ENCODE measurements at places on chromosomes 5 and 9.

DNA sequence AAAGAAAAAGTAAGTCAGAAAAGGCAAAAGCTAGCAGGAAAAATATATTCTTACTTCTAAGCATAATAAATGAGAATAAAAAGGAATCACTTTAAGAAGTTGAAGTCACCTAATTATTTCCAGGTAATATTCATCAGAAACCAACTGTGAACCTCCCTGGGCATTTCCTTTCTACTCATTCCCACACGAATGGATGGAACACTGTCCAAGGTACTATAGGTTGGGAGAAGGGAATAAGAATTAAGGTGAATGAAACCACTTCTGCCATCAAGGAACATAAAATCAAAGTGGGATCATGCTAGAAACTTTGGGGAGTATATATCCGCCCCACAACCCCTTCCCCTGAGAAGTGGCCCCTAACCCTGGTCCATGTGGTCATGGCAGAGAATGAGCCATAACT lies 41.6 kb downstream of the PRELID2 start:
- no peak for DNase-seq

- no peak for DNase-seq
Observed at GRCh38 chr5:147465747-147466146, 44.1 kb downstream of the DPYSL3 start.

DNA sequence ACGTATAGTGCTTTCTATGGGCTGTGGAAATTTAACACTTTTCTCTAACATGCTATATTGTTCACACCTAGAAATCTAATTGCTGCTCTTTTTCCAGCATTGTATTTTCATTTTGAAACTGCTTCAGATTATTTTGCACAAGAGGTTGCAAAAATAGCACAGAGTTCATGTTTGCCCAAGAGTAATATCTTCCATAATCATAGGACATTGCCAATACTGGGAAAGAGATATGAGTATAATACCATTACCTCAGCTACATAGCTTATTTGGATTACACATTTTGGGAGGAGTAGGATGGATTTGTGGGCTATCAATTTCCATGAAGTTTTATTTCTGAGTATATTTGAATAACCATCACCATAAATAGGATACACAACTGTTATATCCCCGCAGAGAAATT lies 717.1 kb downstream of the CDH9 start:
- no peak for DNase-seq

DNA sequence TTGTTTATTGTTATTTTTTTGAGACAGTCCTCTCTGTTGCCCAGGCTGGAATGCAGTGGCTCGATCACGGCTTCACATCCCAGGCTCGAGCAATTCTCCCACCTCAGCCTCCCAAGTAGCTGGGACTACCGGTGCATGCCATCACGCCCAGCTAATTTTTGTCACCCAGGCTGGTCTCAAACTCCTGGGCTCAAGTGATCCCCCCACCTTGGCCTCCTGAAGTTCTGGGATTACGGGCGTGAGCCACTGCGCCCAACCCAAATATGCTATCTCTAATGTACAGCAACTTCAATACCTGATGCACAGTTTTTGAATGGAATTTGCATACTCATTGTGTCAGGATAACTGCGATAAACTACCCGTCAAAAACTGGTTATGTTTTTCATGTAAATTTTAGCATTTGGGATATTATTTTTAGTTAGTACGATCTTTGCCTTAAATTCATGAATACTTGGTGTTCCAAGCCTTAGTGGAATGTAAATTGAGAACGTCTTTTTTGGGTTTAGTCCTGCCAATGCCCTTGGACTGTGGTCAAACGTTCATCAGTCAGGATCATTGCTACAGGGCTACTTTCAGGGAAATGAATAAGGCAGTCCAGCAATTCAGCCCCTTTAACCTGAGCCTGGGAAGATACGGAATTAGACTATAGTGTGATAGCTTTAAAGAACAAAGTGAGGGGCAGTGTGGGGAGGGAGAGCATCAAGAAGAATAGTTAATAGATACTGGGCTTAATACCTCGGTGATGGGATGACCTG lies 4.4 kb downstream of the UGCG start:
- DNase-seq = no peak

DNA sequence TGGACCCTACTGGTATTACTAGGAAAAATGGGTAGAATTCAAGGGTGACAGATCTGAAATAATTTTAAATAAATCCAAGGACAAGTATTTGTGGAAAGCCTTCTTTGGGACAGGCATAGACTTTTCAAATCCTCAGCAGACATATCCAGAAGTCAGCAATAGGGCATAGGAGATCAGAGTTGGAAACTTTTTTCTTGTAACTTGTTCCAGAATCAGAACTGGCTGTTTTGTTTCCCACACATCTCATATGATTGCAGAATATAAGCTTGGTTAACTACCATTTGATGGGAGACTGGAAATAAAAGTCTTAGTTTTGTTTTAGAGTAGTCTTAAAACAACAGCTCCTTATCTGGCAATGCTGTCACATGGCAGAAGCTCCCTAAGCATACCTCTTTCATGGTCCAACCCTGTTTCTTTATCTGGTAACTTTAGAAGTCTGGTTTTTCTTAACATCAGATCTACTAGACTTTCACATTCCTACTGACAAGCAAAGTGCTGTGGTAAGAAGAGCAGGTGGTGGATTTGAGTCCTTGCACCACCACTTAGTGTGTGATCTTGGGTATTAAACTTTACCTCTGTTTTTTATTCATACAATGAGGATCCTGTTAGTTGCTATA lies 25.1 kb downstream of the XRCC4 start:
- no peak for DNase-seq

DNA sequence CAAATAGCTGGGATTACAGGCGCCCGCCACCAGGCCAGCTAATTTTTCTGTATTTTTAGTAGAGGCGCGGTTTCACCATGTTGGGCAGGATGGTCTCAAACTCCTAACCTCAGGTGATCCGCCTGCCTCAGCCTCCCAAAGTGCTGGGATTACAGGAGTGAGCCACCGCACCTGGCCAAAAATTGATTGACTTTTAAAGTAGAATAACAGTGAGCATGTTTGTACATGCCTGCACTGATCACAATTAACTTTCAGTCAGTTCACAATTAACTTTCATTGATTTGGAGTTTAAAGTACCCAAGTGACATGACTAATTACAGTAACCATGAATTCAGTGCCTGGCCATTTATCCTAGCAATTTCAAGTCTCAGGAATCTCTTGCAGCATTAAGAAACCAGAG lies 61.3 kb downstream of the ANKH start:
- no peak for DNase-seq

- DNase-seq = no peak
Observed at GRCh38 chr9:133702798-133703590, 35.2 kb downstream of the SARDH start.

- DNase-seq = no peak
Observed at GRCh38 chr9:74497748-74498620, 849 bp downstream of the RORB start.

- no peak for DNase-seq
Observed at GRCh38 chr9:90684736-90685135, 42.1 kb upstream of the DIRAS2 start.

DNA sequence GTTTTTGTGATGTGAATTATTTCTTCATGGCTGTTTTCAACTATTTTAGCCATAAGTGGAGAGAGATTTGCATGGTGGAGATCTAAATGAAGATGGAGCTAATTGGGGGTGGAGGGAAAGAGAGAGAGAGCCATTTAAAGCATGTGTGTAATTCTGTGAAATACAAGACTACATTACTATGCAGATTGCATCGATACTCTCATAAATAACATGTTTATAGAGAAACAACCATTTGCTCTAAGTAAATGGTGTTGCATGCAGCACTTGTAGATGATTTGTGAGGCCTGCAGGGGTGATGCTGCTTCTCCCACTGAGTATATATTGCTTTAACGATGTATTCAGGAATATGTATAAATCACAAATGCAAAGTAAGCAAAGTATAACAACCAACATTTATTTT lies 270.2 kb upstream of the RIOK2 start:
- no peak for DNase-seq

DNA sequence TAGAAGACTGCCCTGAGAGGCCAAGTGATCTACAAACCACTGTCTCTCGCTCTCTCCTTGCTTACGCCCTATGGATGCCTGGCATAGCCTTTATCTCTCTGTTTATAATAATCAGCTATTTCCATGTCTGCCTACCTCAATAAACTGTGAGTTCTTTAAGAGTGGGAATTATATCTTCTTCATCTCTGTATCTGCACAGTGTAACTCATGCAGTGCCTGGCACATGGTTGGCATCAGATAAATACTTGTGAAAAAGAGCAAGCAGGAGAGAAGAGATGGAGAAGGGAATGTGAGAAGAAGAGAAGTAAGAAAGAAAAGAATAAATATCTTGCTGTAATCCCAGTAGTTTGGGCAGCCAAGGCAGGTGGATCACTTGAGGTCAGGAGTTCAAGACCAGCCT lies 94.6 kb upstream of the TNPO1 start:
- DNase-seq = no peak

- no peak for DNase-seq
Observed at GRCh38 chr9:112487799-112488340, 1.2 kb downstream of the KIAA1958 start.

DNA sequence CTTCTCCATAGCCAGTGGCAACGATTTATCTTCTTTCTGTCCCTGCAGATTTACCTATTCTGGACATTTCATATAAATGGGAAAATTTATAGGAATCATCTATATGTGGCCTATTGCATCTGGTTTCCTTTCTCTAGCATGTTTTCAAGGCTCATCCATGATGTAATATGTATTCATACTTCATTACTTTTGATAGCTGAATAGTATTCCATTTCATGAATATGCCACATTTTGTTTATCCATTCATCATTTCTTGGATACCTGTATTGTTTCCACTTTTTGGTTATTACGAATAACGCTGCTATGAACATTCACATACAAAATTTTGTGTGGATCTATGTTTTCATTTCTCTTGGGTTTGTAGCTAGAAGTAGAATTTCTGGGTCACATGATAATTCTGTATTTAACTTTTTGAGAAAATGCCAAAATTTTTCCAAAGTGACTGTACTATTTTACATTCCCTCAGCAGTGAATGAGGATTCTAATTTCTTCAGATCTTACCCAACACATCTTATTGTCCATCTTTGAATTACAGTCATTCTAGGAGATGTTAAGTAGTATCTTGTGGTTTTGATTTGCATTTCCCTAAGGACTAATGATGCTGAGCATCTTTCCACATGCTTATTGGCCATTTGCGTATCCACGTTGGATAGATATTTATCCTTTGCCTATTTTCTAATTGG lies 3.6 kb downstream of the IARS1 start:
- DNase-seq = no peak

- DNase-seq = no peak
Observed at GRCh38 chr5:133610489-133611356, 1.6 kb downstream of the FSTL4 start.

- DNase-seq = no peak
Observed at GRCh38 chr5:37757980-37758582, 81.8 kb downstream of the GDNF start.

DNA sequence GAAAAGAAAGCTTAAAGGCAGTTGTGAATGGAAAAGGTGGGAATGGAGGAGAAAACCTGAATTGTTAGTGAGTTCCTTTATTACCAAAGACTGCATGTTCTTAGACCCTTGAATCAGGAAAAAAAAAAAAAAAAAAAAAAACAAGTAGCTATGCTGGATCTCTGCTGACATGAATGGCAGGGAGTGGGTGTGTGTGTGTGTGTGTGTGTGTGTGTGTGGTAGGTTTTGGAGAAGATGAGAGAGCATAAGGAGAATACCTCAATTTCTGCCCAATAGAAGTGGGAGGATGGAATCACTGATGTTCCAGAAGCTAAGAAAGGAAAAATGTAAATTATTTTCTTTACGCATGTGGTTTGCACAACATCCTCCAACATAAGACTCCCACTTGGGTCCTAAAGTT lies 25.5 kb upstream of the NR4A3 start:
- no peak for DNase-seq

- peak; percentile 90 for DNase-seq
Observed at GRCh38 chr9:70257991-70258691, 637 bp upstream of the SMC5 start.

DNA sequence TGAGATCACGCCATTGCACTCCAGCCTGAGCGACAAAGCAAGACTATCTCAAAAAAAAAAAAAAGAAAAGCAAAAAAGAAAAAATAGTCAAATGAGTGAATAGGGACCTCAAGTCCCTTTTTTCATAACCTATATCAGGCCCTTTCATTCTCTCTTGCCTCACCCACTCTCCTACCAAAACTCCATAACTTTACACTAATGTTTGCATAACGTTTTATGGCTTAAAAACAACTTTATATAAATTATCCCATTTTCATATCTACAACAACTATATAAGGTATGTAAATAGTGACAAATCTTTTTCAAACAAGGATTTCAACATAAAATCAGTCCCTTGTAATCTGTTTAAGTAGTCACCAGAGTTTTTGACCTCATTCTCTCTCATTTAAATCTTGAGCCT lies 56.9 kb upstream of the PIP5K1B start:
- no peak for DNase-seq

DNA sequence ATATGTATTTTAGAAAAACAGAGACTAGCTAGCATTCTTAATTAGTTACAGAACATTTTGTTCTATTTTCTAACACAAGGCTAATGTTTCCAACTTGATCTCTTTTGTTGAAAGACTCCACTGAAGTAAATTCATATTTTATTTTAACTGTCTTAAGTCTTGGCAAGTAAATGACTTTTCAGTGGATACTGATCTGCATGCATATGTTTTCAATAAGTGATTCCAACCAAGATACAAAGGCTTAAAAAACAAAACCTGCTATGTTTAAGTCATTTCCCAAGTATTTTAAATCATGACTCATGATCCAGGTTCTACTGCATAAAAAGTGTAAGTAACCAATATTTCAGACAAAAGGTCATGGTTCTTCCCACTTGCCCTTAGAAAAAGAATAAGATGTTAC lies 5.7 kb downstream of the CDO1 start:
- no peak for DNase-seq

DNA sequence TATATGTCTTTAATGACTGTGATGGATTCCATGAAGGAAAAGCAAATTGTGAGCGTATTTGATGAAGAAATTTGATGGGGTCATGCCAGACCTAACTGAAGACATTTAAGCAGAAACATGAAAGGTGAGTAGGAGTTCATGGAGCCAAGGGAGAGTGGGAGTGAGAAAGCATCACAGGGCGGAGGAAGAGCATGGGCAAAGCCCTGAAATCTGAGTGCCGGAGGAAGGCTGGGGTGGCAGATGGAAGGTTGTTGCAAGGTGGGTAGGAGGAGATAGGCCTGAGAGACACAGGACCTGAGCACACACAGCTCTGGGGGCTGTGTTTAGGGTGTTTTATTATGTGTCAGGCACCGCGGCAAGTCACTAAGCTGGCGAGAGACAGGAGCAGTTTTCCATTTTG lies 100.3 kb upstream of the SPOCK1 start:
- no peak for DNase-seq

GRCh38 chr9:90559075-90560073 lies 83.2 kb downstream of the DIRAS2 start:
- DNase-seq = no peak

- no peak for DNase-seq
Observed at GRCh38 chr5:53045263-53045662, 56.1 kb downstream of the ITGA2 start.

- DNase-seq = no peak
Observed at GRCh38 chr5:45772402-45772801, 76.2 kb upstream of the HCN1 start.

GRCh38 chr5:72654231-72654630 lies 147.0 kb upstream of the ZNF366 start:
- no peak for DNase-seq
